A673 (cell line): ENCODE measurements at places on chromosomes 7 and 10. TPM values are rescaled to one million over a fixed set of nuclear protein-coding genes. Genes with fewer than 3 reads are reported as not detected.

GCK gene
- total RNA-seq, result not detected in 2 replicates

CYP3A4 gene
- not detected in 2 replicates for total RNA-seq

DNA sequence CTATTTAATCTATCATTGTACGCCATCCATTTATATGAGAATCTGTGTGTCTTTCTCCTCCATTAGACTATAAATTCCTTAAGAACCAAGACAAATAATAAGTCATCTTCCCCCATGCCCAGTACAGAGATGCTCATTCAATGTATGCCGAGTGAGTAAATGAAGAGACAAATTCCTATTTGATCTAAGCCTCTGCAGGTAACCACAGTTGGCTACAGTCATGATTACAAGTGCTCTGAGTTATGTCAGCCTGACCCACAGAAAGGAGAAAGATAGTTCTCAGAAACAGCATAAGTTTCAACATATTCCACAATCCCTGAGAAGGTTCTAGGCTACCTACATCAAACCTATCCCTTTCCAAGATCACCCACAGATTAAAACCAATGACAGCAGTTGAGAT lies 46.1 kb downstream of the MPP7 start:
- H3K27me3 ChIP-seq, result no peaks in the 10 kb centered on the region
- no peak for DNase-seq
- H3K4me1 ChIP-seq, result no peaks in the 10 kb centered on the region
- no peak overlapping the region for H3K27ac ChIP-seq
- H3K36me3 ChIP-seq, result no peaks in the 10 kb centered on the region
- no peak overlapping the region for H3K4me3 ChIP-seq

GRCh38 chr7:70271617-70272081 lies 673.4 kb downstream of the AUTS2 start:
- H3K27ac ChIP-seq, result no peak overlapping the region
- DNase-seq, result no peak
- H3K4me1 ChIP-seq, result no peaks in the 10 kb centered on the region
- no peaks in the 10 kb centered on the region for H3K36me3 ChIP-seq

DNA sequence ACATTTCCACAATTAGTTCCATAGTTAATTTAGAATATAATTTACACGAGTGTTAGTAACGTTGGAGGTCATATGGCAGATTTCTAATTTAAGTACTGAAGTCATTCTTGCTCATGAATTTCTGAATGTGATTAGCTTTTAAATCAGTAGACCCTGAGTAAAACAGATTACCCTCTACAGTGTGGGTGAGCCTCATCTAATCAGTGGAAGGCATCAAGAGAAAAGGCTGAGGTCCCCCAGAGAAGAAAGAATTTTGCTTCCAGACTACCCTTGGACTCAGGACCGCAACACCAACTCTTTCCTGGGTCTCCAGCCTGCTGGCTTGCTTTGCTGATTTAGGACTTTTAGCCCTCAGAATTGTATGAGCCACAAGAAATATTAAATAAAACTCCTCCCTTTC lies 33.2 kb downstream of the IFT22 start:
- H3K27ac ChIP-seq, result no peak overlapping the region
- no peaks in the 10 kb centered on the region for H3K36me3 ChIP-seq
- H3K4me3 ChIP-seq, result no peak overlapping the region
- DNase-seq, result no peak
- peaks cover 8% of the 10 kb centered on the region for H3K27me3 ChIP-seq
- H3K4me1 ChIP-seq, result no peaks in the 10 kb centered on the region

- no peak overlapping the region for H3K4me3 ChIP-seq
- DNase-seq, result no peak
- H3K36me3 ChIP-seq, result no peaks in the 10 kb centered on the region
These were observed 618.4 kb upstream of the NRP1 start for GRCh38 chr10:33952692-33953360.

- no peak for DNase-seq
- no peaks in the 10 kb centered on the region for H3K36me3 ChIP-seq
- no peak overlapping the region for H3K4me3 ChIP-seq
- H3K27me3 ChIP-seq, result no peaks in the 10 kb centered on the region
- H3K4me1 ChIP-seq, result peaks cover 13% of the 10 kb centered on the region
These were observed 59.5 kb upstream of the HECTD2 start for GRCh38 chr10:91350651-91351081.
